ENCODE measurements at places on chromosomes 3 and 15.

- DNase-seq = no peak
Observed at GRCh38 chr3:14344351-14344750, 58.1 kb upstream of the SLC6A6 start.

DNA sequence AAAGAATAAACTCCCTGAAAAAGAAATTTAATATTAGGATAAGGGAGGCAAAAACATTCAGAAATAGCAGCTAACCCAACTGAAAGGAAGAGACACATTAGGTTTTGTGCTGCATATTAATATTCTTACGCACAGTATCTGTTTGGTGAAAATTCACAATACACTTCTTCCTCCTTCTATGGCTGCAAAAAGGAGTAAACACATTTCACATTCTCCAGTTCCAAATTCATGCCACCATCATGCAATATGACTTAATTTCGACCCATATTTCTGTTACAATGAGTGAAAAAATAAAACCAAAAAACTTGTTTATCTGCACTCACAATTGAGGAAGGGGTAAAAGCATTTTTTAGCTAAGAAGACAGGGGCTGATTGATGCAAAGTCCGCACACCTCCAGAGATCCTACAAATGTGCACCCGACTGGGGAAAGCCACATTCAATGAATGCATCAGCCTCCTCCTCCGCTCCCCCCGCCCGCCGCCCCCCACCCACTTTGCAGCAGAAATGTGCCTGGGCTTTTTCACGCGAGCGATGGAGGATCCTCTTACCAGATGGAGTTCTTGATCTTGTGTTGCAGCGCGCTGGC, 1.0 kb downstream of the RFX7 start:
- no peak for DNase-seq

- DNase-seq = no peak
Observed at GRCh38 chr3:43086460-43087165, 19.3 kb downstream of the POMGNT2 start.

GRCh38 chr3:14154895-14155440, 23.4 kb downstream of the XPC start:
- no peak for DNase-seq

DNA sequence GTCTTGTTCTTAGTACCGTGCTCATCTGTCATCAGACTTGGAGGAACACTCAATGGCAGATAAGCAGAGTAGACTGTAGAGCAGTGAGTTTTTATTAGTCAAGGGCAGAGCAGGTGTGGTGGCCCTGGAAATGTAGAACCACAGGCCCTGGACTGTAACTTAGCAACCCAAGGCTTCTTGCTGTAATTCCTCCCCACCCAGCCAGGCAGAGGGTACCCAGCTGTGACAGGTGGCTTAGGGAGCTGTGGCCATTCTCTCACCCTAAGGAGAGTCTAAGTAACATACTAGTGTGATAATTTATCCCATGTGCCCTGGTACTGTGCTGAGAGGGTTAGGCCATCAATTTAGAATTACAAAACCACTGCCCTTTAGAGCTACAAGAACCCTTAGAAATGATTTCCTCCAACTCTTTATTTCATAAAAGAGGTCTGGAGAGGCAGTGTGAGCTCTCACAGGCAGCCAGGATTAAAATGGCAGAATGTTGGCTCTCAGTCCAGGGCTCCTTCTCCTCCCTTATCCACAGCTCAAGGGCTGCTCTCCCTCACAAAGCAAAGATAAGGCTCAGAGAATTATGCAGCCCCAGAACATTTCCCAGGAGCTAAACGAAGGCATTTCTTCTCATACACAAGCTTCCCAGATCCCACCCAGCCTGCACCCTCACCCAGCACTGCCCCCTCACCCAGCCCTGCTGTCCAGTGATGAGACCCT, 3.0 kb downstream of the POMGNT2 start:
- no peak for DNase-seq

DNA sequence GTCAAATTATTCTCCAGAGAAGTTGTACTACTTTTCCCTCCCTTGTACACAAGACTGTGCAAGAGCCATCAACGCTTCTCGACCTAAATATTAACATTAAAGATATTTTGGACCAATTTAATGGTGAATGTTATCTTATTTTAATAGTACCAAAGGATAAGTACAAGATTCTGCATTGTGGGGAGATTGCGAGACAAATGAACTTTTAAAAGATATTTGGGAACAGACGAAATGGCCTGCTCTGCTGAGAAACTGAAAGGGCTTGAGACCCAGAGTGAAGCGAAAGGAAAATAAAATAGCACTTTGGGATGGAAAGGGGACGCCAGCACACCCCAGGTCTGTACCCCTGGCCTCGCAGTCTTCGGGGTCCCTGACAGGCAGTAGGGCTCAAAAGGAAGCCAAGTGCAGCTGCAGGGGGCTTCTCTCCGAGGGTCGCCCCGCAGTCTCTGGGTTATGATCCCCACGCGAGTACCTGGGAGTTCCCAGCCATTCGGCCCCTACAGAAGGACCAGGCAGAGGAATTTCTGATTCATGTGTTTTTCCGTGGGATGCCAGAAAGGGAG, 97.6 kb upstream of the VGLL3 start:
- no peak for DNase-seq

GRCh38 chr3:102161384-102162006, 273.3 kb upstream of the ZPLD1 start:
- DNase-seq = no peak

DNA sequence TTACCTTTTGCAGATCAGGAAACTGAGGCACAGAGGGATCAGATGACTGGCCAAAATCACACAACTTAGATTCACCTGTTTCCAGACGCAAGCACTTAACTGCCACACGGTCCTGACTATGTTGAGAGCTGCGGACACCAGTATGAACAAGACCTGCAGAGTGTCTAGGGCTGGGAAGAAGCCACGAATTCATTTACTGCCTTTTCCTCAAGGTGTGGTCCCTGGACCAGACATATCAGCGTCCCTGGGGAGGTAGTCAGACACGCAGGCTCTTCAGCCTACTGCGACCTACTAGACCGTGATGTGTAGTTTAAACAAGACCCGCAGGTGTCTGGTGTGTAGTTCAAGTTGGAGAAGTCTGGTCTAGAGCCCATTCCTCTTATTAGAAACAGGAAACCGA, 541 bp upstream of the SLC6A11 start:
- no peak for DNase-seq

DNA sequence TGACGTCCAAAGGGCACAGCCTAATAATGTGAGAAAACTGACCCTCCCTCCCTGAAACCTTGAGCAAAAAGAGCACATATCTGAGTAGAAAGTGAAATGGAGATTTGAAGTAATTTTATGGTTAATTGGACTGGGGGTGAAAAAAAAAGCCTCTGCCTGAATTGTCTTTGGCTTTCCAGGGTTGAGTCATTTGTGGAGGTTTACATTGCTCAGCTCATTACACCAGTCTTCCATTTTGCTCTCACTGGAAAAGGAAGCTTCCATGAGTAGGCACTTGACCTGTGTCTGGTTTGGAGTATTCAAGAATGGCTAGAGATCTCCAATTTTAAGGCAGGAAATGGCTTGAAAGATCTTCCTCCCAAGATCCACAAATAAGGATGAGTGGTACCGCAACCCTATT, 273.9 kb downstream of the PDCD6IP start:
- DNase-seq = no peak

GRCh38 chr3:98814817-98815420, 51.8 kb downstream of the ST3GAL6 start:
- DNase-seq = no peak

DNA sequence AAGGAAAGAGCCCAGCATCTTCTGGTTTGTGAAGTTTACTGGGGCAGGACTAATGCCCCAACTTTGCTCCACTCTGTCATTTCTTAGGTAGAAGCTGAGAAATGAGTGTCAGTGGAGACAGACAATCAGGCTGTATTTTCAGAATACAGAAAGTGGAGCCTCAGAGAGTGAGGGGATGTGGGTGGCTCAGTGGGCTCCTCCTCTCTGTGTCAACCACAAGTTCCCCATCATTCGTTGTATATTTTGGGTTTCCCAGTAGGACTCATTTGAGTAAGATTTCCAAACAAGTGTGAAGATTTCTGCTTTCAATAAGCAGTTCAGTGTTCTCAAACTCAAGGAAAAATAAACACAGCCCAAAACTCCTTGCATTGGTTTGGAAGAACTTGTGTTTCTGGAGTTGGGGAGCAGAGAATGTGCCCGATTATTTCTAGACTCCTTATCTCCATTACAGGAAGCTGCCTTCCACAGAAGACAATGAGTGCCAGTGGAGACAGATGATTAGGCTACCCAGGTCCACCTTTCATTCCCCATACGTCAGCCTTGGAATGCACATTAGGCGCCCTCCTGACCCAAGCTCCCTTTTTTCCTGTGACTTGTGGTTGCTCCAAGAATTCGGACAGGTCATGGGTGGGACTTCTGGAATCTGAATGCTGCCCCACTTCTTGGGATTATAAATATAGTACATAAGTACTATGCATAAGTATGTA, 792.1 kb upstream of the LMCD1 start:
- DNase-seq = no peak

- DNase-seq = no peak
Observed at GRCh38 chr3:179324270-179324754, 1.5 kb downstream of the ZNF639 start.

GRCh38 chr3:196989721-196990262, 21.2 kb upstream of the PIGZ start:
- DNase-seq = no peak
